WTC11 (cell line): ENCODE measurements at places on chromosomes 7 and 10.

DNA sequence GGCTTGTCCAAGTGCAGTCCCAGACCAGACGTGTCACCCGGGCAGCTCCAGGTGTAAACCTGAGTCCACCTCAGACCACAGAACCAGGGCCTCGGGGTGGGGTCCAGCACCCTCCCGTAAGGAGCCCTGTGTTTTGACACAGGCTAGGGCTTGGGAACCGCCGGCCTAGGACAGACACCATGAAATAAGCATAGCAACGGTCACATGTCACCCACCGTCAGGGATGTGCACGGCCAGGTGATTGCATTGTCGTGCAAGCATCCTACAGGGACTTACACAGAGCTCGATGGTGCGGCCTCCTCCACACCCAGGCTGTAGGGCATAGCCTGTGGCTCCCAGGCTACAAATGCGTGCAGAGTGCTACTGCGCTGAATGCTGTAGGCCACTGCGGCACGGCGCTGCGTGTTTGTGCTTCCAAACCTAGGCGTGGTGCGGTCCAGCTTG is 10.6 kb downstream of the ZFAND2A start:
- no peak for DNase-seq

GRCh38 chr10:90723416-90724068 is 134.3 kb downstream of the HTR7 start:
- DNase-seq: no peak

DNA sequence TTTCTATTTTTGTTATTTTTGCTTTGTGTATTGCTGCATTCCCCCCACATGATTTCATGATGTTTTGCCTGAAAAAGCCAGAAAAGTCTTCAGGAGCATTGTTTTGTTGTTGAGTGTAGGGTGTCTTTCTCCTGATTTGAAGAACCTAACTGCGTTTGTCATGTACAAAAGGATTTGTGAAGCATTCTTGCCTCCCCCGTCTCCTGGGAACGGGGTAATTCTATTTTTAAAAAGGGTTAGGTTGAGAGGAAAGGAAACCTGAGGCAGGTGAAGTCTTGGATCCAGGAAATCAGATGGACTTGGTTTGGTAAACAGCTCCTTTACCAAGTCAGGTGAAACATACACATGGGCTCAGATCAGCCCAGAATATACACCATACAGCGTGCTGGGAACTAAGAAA is 26.0 kb upstream of the BTBD16 start:
- DNase-seq: no peak

GRCh38 chr10:117001144-117001543 is 3.8 kb downstream of the SHTN1 start:
- no peak for DNase-seq

GRCh38 chr7:74371381-74372341 is 82.0 kb upstream of the GTF2IRD1 start:
- peak; percentile 61 for DNase-seq

DNA sequence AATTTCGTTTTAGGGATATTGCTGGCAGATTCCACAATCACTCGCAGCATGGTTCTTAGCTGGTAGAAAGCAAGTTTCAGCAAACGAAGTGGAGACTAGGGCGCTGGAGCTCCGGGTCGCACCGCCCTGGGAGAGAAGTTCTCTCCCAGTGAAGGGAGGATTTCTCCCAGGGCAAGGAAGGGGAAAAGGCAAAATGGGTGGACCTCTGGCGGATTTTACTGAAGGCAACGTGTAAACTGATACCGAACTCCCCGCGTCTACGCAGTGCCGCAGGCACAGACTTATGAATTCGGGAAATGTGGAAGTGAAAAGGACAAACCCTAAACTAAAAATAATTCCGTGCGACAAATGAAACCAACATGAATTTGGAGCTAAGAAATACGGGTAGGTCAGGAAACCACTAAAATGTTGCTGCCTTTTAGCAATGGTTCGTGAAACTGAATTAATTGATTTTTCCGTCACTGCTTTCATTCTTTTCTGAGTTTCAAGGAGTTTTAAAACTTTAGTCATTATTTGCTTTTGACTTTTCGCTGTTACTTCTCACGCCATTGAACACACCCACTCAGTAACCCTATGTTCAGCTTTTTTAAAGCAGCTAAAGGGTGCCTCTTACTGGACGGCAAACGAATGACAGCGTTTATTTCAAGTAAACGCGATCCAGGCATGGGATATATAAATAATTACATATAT is at the start of gene MYOF:
TSS of gene MYOF (minus strand) at position 190 of the 690 bp plus-strand sequence. CDS start at position 50, 140 bp downstream.
- DNase-seq: peak; percentile 35

- no peak for DNase-seq
These were observed 320.7 kb downstream of the CAMK1D start for GRCh38 chr10:12670004-12670403.

DNA sequence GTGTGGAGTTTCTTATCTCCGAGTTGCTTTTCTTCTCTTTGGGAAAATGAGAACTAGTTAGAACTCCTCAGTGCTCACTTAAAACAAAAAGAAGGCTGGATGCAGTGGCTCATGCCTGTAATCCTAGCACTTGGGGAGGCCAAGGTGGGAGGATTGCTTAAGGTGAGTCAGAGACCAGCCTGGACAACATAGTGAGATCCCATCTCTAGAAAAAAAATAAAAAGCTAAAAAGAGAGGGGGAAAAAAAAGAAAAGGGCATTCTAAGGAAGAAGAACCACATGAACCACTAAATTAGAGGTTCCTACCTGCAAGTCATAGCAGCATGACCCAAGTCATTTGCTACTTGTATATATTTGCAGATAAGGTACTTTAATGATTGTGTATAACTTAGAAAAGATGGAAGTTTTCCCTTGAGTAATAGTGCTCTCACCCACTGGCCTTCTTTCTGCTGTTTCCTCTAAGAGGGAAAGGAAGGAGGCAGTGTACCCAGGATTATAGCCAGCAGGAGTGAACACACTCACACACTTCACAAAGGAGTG is 87.8 kb downstream of the CCDC71L start:
- no peak for DNase-seq

DNA sequence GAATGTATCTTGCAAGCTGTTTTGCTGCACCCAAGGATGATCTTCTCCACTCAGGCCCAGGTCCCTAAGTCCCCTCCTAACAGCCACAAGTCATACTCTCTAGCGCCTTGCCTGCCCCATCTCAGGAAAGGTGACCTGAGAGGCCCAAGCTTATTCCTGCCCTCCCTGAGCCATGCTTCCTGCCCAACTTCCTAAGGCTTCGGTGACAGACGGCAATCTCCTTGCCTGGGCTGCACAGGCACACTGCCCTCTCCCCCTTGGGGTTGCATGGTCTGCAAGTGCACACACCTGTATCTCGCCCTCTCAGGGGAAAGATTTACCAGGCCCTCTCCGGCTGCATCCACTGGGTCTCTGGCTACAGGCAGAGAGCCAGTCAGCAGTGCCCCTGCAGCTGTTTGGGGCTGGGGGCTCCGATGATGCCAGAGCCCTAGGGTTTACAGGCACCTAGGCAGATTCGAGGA is 771 bp upstream of the ADIRF start:
- peak; percentile 10 for DNase-seq

DNA sequence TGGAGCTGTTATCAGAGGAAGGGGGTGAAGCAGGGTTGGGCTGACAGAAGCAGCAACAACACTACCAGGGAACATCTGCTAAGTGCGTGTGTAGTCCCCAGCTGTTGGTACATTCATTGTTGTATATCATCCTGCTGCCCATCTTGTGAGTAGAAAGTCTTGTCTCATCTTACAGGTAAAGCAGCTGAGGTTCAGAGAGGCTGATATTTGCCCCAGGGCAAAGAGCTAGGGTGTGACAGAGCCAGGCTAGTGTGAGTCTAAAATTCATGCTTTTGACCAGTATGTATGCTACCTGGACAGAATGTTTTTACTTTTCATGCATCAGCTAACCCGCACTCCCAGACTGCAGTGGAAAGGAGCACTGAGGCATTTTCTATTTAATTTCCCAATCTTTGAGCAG is 221.6 kb downstream of the STK31 start:
- DNase-seq: no peak

- DNase-seq: no peak
These were observed 23.6 kb downstream of the TSPAN15 start for GRCh38 chr10:69474742-69475432.

GRCh38 chr7:25714013-25714412 is 438.0 kb upstream of the NFE2L3 start:
- no peak for DNase-seq

DNA sequence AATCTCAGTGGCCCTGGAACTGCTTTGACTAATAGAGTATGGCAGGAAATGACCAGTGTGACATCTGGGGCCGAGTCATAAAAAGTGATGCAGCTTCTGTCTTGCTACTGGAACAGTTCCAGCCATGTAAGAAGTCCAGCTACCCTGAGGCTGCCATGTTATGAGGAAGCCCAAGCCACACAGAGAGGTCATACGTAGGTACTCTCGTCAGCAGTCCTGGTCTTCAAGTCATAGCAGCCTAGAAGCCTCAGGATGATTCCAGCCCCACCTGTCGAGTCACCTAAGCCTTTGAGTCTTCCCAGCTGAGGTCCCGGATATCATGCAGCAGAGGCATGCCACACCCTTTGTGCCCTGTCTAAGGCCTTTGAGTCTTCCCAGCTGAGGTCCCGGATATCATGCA is 92.1 kb downstream of the PPP1R3C start:
- DNase-seq: no peak

GRCh38 chr7:139734395-139734794 is 43.4 kb downstream of the HIPK2 start:
- DNase-seq: no peak

DNA sequence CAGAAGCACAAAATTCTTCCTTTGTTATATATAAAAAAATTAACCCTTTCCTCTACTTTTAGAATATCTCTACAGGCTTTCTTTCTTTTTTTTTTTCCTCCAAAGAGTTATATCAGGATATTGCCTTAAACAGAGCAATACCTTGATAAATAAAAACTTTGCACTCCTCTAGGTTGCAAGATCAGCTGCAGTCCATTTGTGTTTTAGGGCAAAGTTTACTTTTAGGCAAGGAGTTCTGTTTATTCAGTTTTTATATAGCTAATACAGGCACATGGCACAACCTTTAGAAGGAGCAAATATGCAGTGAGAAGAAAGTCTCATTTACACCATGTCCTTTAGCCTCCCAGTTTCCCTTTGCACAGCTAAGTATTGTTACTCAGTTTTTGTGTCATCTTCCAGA is 10.3 kb downstream of the LRMDA start:
- DNase-seq: no peak

DNA sequence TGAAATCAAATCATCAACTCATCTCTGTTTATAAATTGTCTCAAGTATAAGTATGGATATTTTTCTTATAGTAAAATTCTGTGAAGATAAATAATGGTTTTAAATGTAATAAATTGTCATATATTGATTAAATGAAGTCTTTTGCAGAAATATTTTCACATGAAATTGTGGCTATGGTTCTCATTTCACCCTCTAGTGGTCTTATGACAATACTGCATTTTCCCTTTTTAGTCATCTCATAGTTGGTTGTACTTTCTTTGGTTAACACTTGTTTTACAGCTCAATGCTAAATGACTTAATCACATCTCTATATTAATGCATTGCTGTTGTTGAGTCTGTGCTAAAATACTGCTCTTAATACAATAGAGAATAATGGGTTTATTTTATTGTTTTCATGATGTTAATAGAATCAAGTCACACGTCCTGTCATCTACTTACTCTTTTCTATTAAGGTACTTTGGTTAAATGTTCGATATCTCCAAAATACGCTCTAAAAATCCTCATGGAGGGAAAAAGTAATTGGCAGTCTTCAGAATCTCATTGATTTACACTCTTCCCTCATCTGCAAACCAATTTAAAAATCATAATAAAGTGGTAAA is 38.0 kb upstream of the CACNA2D1 start:
- no peak for DNase-seq

DNA sequence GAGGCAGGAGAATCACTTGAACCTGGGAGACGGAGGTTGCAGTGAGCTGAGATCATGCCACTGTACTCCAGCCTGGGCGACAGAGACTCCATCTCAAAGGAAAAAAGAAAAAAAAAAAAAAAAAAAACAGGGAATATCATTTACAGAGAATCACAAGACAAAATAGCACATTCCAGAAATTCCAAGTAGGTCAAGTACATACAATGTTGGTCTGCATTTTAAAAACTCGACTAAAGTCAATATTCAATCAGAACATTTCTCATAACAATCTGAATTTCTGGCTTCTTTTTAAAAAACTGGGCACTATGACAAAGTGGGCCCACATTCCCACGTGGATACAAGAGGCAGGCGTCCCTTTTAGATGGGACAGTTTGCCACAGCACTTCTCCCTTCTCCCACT is 12.8 kb downstream of the ZC3HAV1L start:
- DNase-seq: no peak

DNA sequence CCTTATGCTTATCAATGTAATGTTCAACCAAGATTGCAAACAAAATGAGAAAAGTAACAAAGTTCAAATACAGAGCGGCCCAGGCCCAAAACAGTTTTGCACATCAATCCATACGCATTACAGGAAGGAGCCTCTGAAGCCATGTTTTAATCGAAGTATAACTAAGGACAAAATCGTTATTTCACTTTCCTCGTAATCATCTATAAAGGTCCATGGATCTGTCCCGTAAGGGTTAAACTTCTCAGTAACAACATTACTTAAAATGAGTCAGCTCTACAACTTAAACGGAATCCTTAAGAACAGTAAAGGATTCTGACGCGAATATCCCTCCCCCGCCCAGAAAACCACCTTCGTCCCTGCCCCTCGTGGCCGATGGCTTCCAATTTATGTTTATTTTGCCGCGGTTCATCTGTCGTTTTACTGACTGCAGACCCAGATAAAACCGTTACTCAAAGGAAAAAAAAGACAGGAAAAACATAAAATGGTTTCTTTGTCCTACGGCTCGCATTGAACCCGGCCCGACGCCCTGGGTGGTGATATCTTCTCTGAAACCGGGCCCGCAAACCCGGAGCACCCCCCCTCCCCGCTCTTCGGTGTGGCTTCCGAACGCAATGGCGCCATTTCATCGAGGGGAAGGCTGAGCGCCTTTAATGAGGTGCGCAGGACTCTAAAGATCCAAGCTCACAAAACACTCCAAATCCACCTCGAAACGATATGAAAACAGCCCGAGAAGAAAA is 1.1 kb downstream of the HNRNPA2B1 start:
- DNase-seq: peak; percentile 46

- DNase-seq: no peak
These were observed 112.1 kb downstream of the GALNT11 start for GRCh38 chr7:152137476-152138025.

DNA sequence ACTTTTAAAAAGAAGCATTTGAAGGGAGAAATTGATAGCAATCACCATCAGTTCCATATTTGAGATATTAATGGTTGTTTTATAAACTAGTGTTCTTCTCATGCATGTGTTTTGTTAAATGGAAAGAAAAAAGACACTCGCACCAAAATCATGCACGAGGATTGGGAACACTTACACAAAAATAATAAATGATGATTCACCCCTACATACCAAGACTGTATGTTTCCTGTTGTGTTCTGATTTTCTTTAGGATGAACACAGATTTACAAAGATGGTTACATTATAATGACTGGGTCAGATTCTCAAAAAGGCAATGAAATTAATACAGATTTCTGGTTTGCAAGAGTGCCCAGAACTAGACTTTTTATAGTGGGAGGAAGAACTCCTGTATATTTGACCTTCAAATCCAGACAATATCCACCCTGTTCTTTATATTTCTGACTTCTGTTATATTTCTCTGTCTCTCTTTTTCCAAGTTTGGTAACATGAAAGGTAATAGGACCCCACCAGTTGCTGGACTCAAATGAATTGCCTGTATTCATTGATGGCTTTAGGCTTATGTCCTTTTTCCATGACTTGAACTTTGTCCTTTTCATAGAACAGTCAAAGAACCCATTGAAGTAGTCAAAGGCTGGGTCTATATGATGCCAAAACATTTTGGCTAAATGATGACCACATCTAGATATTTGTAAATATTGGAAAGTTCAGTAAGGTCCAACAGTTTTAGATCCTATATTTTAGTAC is 54.4 kb downstream of the SEMA3A start:
- DNase-seq: no peak
